Activated naive CD4-positive, alpha-beta T cell treated with Interleukin-2 at 50 U/mL for 16 hours (primary cell): ENCODE measurements at places on chromosomes 11 and 22.

GRCh38 chr11:35766651-35767050, 104.1 kb downstream of the TRIM44 start:
- DNase-seq = no peak

GRCh38 chr22:32475468-32476010, 928 bp downstream of the FBXO7 start:
- peak; percentile 32 for DNase-seq

GRCh38 chr11:133726542-133726941, 118.8 kb downstream of the SPATA19 start:
- DNase-seq = no peak

DNA sequence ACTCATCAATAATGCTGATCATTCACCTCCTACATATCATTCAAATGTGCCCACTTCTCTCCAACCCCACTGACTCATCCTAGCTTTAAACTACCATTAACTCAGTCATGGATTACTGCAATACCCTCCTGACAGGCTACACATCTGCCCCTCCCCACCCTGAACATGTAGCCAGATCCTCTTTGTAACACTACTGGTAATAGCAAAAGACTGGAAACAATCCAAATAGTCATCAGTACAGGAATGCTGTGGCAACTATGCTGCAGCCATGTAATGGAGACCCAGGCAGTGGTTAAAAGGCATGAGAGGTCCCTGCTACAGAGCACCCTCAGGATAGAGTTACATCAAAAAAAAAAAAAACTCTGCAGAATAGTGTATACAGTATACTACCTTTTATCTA, 16.6 kb downstream of the SLC43A3 start:
- DNase-seq = no peak

GRCh38 chr11:19740586-19740985, 27.9 kb downstream of the NAV2 start:
- no peak for DNase-seq

DNA sequence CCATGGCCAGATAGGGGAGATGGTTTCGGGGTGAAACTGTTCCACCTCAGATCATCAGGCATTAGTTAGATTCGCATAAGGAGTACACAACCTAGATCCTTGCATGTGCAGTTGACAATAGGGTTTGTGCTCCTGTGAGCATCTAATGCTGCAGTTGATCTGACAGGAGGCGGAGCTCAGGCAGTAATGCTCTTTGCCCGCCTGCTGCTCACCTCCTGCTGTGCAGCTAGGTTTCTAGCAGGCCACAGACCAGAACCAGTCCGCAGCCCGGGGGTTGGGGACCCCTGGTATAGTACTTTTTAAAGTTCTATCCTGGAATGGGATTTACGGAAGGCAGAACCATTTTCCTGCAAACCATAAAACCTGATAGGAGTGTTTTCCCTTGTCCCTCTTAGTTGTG, 54.6 kb downstream of the POLD3 start:
- no peak for DNase-seq

- DNase-seq = no peak
Measured at GRCh38 chr11:73177380-73177777, 35.3 kb upstream of the FCHSD2 start.

- DNase-seq = no peak
Measured at GRCh38 chr11:80798174-80798573, 1357.3 kb upstream of the TENM4 start.

GRCh38 chr22:47259990-47260389, 497.5 kb downstream of the TBC1D22A start:
- no peak for DNase-seq

DNA sequence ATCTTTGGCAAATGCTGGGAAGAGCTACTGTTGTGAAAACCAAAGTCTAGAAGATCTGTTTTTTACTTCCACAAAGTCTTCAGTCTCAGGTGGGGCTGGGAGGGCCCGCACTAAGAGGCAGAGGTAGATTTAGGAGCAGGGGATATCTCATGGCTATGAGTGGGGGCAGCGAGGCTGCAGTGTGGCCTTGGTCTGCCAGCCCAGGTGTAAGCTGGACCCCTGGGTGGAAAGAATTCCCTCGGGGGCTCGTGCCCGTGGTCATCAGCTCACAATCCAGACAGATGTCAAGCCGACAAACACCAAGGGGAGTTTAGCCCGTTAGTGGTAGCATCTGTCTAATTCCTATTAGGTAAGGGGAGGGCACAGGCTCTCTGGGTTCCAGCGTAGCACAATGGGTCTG, 9.0 kb downstream of the PKNOX2 start:
- no peak for DNase-seq

GRCh38 chr11:587978-588380, 11.7 kb downstream of the PHRF1 start:
- DNase-seq = peak; percentile 64

DNA sequence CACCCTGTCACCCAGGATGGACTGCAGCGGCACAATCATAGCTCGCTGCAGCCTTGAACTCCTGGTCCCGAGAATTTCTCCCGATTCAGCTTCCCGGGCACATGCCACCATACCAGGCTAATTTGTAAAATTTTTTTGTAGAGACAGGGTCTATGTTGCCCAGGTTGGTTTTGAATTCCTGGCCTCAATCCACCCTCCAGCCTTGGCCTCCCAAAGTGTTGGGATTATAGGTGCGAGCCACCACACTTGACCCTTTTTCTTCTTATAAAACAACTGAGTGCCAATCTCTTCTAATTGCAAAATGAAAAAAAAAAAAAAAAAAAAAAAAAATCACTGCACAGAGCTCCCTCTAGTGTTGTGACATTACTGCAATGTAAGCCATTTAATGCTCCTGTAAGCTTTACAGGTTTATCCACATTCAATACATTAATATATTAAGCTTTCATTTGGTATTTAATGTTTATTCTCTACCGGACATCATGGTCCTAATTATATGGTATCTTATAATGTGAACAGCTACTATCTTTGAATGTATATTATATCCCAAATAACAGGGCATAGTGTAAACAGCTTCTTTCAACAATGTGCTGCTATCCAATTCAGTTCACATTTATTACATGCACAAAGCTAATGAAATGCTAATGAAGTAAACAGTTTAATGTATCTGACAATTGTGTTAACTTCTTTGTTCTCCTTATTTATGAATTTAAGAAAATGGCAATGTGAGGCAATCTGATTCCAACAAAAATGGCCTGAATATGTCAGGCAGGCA, 44.6 kb downstream of the COPB1 start:
- no peak for DNase-seq

GRCh38 chr22:49992921-49993648, 19.5 kb downstream of the IL17REL start:
- peak; percentile 77 for DNase-seq

GRCh38 chr11:86288776-86289507, 13.1 kb upstream of the HIKESHI start:
- DNase-seq = peak; percentile 38

GRCh38 chr11:102683277-102683676, 22.3 kb downstream of the MMP27 start:
- DNase-seq = no peak

GRCh38 chr11:71263386-71263785, 11.0 kb upstream of the SHANK2 start:
- DNase-seq = no peak

DNA sequence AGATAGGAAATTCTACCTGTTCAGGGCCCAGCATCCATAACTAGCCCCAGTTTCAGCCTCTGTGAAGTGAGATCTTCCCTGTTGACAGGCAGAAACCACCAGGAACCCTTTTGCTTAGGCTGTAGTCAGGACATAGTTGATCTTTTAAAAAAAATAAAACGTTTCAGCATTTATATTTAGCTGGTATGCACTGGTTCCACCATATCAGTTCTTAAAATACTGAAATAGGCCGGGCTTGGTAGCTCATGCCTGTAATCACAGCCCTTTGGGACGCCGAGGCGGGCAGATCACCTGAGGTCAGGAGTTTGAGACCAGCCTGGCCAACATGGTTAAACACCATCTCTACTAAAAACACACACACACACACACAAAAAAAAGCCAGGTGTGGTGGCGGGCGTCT, 35.3 kb downstream of the GALNT18 start:
- DNase-seq = no peak

DNA sequence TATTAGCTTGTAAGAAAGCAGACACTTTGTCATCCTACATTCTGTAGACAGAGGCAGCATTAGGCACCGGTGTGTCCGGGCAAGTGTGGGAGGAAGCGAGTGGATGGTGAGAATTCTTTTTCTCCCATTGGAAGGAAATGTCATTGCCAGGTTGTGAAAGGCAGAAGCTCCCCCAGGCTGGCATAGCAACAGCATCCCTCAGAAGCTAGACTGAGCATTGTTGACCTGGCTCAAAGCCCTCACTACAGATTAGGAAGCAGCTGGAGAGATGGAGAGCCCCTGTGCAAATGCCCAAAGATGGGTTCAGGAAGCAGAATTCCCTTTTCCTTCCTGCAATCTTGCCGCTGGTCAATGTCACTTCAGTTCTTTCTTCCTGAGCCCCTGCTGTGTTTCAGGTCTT, 1299.3 kb downstream of the TBC1D22A start:
- no peak for DNase-seq

DNA sequence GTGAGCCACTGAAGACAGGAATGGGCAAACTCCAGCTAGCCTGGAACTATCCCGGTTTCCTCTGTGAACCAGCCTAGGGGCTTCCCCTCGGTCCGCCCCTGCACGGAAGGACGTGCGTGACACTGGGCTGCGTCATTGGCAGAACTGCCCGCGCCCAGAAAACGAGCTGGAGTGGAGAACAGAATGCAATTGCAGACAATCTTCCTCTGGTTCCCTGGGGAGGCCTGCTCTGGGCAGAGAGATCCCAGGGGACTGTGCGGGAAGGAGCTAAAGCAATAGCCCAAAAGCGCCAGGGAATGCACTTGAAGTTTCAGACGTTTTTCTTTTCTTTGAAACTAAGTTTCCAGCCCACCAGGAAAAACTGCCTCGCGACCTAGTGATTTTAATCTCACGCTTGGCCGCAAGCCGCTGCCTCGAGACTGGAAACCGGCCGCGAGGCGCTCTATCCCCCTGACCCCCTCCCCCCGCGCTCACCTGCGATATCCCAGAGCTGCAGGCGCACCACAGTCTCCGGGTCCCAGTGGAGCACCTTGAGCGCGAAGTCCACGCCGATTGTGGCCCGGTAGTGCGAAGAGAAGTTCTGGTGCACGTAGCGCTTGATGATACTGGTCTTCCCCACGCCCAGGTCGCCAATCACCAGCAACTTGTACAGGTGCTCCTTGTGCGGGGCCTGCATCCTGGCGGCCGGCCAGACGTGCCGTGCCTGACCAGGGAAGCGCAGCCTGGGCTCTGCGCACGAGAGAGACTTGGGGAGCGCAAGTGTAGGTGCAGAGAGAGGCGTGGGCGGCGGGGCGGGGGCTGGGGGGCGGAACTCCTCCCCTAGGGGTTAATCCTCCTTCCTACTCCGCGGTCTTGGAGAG, at the start of gene RAB38:
TSS of gene RAB38 (minus strand) at position 735 of the 860 bp plus-strand sequence. CDS start at position 676, 59 bp downstream.
- DNase-seq = peak; percentile 45

DNA sequence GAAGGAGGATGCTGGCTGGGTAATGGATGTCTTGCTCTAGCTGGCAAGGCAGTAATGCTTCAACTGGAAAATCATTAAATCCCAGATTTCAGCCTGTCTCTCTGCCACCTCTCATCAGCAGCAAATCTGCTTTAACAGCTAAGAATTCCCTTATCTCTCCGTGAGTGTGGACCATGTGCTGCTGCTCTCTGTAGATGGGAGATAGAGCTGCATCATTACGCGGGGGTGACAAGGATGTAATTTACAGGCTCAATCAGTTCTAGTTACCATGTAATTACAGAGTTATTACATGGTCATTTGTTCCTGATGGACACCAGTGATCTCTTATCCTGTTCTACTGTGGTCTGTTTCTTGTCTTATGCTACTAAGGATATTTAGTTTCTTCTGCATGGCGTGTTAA, 665.4 kb downstream of the NTM start:
- DNase-seq = no peak

- DNase-seq = peak; percentile 53
Measured at GRCh38 chr11:72736452-72737069, 15.6 kb downstream of the ARAP1 start.

DNA sequence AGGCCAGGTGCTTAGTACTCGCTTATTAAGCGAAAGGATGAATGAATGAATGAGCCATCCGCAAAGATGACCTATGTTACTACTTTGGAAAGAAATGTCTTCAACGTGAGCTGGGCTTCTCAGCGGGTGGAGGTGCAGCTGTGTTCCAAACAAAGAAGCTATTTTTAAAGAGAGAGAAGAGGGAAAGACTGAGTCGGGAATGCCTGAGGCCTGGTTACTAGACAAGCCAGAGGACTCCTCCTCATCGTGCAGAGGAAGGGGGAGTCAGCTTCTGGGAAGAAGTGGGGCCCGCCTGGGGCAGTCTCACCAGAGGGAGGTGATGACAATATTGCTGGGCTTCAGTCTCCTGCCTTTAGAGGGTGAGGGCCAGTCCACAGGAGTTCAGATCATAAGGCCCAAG, 30.4 kb upstream of the CD5 start:
- DNase-seq = no peak

GRCh38 chr11:73949246-73949645, 1.6 kb upstream of the DNAJB13 start:
- DNase-seq = no peak

GRCh38 chr22:17881366-17881765, 107.1 kb upstream of the BID start:
- DNase-seq = no peak

GRCh38 chr11:35322318-35322979, 96.9 kb downstream of the SLC1A2 start:
- no peak for DNase-seq

GRCh38 chr11:91086028-91086427, 863.2 kb upstream of the CHORDC1 start:
- DNase-seq = no peak

DNA sequence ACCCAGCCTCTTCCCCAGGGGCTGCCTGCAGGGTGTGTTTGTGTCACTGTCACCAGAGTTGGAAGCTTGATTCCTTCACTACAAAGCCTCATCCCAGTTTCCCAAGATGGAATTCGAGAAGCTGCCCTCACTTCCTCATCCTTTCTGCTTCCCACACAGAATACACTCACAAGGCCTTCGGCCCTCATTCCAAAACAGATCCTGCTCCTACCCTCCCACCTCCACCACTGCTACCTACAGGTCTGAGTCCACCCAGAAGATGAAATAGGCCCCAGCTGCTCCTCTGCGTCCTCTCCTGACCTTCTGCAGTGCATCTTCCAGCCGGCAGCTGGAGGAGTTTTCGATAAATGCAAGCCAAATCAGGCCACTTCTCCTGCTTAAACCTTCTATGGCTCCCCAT, 6.8 kb upstream of the WNT7B start:
- no peak for DNase-seq

GRCh38 chr22:37019309-37020191, at the start of the genes MPST and TST:
Gene MPST, plus strand, starts transcription at chr22:37019742. Its CDS starts 95 bp downstream, at chr22:37019837.
Gene TST, minus strand, starts transcription at chr22:37019447. Its CDS starts 715 bp downstream, at chr22:37018732.
- DNase-seq = peak; percentile 45

GRCh38 chr11:73380331-73380730, 4.1 kb downstream of the RELT start:
- DNase-seq = no peak

GRCh38 chr22:39148727-39149535, 3.5 kb downstream of the CBX7 start:
- peak; percentile 79 for DNase-seq
